ENCODE measurements at places on chromosomes 3 and 15.

DNA sequence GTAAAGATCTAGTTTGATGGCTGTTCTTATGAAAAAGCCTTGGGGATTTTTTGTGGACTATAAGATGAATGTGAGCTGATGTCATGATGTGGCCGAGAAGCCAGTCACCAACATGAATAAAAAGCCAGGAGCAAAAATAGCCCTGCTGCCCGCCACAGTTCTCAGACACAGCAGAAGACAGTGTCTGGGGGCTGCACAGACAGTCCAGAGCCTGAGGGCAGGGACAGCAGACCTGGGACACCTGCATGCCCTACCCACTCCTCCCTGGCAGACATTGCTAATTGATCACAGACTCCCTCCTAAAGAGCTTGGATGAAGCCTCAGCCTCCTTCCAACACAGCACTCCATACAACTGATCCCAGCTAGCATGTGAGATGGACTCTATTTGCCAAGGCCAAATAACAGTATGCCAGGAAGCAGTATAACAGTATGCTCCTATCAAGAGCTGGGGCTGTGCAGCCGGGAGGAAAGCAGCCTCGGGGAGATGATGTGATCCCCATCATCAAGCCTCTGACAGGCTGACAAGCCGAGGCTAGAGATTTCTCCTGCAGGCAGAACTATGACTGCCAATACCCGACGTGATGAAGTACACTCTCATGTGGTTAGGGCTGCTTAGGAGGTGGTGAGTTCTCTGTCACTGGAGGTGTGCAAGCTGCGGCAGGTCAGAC is 105.4 kb upstream of the RPL32 start:
- no peak for DNase-seq

DNA sequence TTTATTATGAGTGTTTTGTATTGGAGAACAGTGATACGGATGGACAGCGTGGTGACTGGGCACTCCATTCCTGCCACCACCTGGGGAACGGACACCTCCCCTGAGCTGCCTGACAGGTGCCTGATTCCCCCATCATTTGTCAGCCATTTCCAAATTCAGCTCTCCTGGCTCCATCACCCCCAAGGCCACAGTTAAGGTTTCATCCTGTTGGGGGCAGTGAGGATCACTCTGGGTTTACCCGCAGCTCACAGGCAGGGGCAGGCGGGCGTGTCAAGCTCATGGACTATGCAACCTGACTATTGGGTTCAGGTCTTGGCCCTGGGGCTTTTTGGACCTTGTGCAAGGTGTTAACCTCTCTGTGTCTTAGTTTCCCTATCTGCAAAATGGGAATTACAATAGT is 76.3 kb downstream of the RAB11A start:
- DNase-seq = no peak

GRCh38 chr3:42855547-42856380 is 19.9 kb downstream of the CYP8B1 start:
- no peak for DNase-seq

DNA sequence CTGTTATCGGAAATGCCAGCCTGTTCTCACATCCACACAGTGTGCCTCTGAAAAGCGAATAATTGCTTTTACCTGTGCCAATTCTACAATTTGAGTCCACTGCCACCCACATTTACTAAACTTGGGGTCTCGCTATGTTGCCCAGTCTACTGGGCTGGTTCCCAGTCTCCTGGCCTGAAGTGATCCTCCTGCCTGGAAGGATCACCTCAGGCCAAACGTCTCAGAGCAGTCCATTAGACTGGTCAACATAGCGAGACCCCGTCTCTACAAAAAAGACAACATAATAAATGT is 827 bp upstream of the INO80 start:
- no peak for DNase-seq

- DNase-seq = no peak
Observed at GRCh38 chr15:96340598-96341512, 10.4 kb downstream of the NR2F2 start.

All from activated T-helper 2 cell treated with anti-CD3 and anti-CD28 coated beads, Interferon-gamma antibody, Interleukin-2, Interleukin-4, amounts not matched to agents 10 μg/mL and 5 μg/mL and 100 μg/mL, durations not matched to agents 14 hours and 24 hours and 36 hours (primary cell).